ENCODE measurements at places on chromosomes 1 and 21.

GRCh38 chr1:204524986-204525385 lies 8.8 kb downstream of the MDM4 start:
- DNase-seq, result no peak

- DNase-seq, result no peak
Observed at GRCh38 chr1:246765521-246765920, 41.3 kb downstream of the SCCPDH start.

- DNase-seq, result no peak
Observed at GRCh38 chr1:34405266-34405959, 228.7 kb downstream of the C1orf94 start.

DNA sequence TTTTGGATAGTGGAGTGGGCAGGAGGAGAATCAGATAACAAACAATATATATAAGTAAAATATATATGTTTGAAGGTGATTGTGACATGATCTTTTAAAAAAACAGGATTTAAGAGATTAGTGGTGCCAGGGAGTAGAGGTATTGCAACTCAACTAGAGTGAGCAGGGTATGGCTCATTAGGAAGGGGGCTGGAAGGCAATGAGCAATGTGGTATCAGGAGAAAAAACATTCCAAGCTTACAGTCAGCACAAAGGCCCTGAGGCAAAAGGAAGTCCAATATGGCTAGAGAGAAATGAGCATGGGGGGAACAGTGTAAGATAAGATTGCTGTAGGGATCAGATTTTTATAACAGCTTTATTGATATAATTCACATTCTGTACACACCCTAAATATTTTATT lies 5.3 kb upstream of the GADD45A start:
- DNase-seq, result no peak

- no peak for DNase-seq
Observed at GRCh38 chr1:118881751-118882150, 106.4 kb downstream of the TBX15 start.

DNA sequence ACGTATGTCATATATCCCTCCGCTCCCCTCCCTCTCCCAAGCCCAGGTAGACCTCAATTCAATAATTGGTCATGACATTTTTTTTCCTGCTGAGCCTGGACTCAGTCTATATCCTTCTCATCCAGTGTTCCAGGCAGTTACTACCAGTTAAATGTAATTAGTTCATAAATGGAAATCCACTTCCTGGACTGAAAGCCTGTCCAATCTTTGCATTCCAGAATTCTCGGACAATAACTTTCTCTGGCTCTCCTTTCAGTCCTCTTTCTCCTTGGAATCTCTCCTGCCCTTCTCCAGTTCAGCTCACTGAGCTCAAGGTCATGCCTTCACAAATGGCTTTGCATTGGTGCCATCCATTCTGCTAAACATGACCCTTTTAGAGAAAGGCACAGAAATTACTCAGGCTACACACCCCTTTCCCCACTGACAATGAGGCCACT lies 34.8 kb downstream of the VWA5B1 start:
- DNase-seq, result no peak

- DNase-seq, result peak; percentile 80
Observed at GRCh38 chr1:235642011-235642942, 7.3 kb downstream of the GNG4 start.

GRCh38 chr1:177443003-177443402 lies 272.2 kb downstream of the BRINP2 start:
- no peak for DNase-seq

DNA sequence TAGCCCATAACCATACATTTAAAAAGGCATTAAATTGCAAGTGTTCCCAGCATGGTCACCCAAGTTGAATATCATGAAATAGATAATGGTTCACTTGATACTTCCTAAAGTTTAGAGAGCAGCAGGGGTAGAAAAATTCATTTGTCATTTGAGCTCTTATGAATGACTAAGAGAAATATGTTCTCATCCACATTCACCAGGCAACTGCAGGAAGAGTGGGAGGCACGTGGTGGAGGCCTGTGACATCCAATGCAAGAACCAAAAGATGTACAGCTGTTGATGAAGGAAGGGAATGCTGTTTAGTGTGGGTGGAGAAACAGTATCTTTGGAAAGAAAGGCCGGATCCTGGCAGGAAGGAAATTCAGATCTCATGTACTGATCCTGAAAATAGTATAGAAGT lies 473.1 kb downstream of the ADGRL2 start:
- DNase-seq, result no peak

DNA sequence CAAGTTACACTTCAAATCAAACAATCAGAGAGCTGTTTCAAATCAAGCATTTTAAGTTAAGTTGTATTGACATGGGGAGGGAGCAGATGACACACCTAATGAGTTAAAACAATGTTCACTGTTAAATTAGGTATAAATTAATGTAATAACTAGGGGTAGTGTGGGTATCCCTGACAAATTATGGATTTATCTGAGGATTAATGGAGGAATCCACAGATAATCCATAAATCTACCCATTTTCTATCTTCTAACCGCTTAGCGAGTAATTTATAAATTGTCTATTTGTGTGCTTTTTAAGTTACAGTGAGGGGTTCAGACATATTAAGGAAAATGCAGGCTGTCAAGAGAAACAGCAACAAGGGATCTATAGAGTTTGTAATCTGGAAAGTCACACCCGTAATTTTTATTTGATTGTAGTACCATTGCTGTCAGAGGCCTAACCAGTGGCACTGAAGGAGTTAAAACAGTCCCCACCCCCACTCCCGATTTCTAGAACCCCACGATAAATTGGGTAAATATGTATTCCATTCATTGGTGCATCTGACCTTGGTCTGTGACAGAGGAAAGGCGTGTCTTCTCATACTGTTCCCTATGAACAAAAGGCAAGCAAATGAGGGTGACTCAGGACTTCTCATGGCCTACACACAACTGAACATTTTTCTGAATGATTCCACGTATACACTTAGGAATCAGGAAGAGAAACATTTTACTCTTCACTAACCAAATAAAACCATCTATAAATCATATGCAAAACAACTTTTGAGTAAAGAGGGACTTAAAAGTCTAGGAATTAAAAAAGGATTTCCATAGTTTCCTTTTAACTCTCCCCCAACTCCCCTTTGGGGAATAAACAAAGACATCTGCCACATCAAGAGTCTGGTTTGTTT lies 7.4 kb downstream of the IRF2BP2 start:
- no peak for DNase-seq

DNA sequence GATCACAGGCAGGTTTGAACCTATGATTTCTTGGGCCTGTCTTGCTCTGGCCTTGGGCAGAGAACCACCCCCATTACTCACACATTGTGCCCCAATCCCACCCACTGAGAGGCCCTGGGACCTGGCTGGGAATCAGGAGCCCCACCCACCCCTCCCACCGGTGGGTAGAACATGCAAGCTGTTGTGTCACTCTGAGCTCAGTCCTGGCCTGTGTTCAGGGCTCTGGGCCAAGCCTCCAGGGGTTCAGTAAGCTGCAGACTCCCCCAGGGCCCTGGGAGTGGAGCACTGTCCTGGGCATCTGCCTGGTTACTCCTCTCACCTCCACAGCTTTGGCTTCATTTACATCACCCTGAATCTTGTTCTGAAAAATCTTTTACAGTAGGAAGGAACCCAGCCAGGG lies 270.5 kb downstream of the RRAGC start:
- no peak for DNase-seq

- DNase-seq, result no peak
Observed at GRCh38 chr1:231571904-231572303, 43.4 kb downstream of the TSNAX start.

- peak; percentile 80 for DNase-seq
Observed at GRCh38 chr1:212285685-212286555, 710 bp downstream of the PPP2R5A start.

GRCh38 chr1:227934476-227935313 lies 13.0 kb downstream of the WNT9A start:
- DNase-seq, result peak; percentile 37

- no peak for DNase-seq
Observed at GRCh38 chr1:94253456-94254017, 16.2 kb upstream of the ARHGAP29 start.

DNA sequence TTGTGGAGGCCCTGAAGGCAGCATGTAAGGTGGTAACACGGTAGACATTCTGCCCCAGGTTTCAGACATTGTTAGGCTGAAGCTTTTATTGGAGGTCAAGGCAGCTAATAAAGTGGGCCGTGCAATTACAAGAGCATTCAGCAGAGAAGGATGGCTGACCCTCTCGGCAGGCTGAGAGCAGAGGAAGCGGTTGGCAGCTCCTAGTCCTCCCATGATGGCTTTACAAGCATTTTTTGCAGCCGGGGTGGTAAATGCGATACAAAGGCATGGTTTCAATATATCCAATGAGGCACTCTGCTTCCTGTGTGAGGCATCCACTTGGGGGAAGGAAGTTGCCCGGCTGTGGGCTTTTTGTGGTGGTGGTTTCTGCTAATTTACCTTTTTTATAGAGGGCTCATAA lies 14.6 kb downstream of the KIF26B start:
- no peak for DNase-seq

- no peak for DNase-seq
Observed at GRCh38 chr1:205809942-205810345, 3.1 kb downstream of the SLC41A1 start.

DNA sequence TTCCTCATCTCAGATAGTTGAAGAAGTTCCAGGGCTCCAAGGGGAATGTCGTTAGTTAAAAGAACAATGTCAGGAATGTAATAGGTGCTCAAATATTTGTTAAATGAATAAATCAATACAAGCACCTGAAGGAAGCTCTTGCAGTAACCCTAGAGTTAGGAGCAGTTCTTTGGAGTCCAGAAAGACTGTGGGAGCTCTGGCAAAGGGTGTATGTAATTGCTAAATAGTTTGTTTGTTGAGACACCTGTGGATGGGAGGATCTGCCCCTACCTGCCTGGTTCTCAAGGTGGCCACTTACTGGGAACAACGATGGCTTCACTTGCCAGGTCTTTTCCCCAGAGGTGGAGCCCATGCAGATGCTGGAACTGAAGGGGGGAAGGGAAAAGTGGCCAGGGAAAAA lies 27.5 kb upstream of the JUN start:
- DNase-seq, result no peak

DNA sequence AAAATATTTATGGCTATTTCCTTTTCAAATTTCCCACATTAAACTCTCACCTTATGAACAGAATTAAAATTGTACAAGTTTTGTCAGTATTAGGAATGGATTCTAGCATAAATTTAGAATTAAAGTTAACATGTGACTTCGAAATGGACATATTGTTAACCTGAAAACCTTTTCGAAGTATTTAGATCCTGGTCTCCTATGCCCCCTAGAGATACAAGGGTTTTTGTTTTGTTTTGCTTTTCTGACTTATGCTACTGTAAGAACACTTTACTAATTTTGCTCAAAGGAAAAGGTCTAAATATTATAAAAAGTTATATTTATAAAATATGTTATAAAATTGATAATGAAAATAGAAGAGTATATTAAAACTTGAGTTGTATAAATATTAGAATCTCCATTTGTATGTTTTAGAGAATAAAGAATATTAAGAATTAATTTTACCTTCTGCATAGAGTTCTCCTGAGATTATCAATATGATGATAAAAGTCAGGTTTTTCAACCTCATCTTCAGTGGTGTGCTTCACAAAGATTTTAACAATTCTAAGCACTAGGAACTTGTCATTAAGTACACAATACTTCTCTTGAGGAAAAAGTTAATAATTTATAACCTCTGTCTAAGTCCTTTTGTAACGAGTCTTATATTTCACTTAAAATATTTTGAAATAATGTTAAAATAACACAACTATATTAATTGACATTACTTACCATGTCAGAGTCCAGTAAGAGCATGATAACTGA lies at the start of gene F13B:
Gene F13B (minus strand): TSS at position 542 of the 738 bp plus-strand sequence. CDS start 37 bp downstream, at position 505.
- DNase-seq, result no peak

- DNase-seq, result no peak
Observed at GRCh38 chr1:179917601-179918429, 35.7 kb downstream of the TOR1AIP1 start.

GRCh38 chr1:226797151-226797550 lies 58.1 kb upstream of the ITPKB start:
- no peak for DNase-seq
